ENCODE measurements at places on chromosomes 11 and 22.

DNA sequence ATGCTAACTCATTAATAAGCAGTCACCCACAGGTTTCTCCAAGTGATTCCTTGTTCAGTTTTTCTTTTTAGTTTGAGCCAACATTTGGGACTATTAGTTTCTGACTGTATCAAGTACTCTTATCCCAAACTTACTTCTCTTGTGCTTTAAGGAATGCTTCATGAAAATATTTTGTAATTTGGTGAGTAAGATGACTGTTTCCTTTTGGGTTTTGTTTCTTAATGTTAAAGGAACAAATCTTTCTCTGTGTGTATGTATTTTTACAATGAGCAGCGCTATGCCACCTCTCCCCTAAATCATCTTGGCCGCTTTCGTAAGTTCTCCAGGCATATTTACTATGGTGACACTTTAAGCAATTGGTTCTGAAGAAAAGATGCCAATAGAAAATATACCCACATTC, 72.4 kb downstream of the LDLRAD3 start:
- no peak for DNase-seq

- no peak for DNase-seq
Observed at GRCh38 chr22:21876486-21877176, 9.2 kb upstream of the MAPK1 start.

DNA sequence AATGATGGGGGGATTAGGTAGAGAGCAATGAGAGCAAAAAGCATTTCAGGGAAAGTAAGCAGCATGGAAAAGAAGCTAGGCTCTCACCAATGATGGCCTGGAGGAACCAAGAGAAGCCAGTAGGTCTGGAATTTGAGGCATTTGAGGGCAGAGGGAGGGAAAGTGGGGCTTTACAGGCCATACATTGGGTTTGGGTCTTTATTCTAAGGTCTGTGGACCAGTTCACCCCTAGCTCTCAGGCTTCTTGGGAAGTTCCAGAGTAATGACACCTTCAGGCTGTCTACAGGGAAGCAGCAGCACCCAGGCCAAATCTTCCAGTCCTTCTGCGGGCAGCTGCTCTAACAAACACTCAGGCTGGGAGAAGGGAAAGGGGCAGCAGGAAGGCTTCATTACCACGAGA, 29.4 kb downstream of the ARFGAP2 start:
- DNase-seq, result no peak

GRCh38 chr11:7531011-7531410, 17.2 kb downstream of the PPFIBP2 start:
- DNase-seq, result no peak

DNA sequence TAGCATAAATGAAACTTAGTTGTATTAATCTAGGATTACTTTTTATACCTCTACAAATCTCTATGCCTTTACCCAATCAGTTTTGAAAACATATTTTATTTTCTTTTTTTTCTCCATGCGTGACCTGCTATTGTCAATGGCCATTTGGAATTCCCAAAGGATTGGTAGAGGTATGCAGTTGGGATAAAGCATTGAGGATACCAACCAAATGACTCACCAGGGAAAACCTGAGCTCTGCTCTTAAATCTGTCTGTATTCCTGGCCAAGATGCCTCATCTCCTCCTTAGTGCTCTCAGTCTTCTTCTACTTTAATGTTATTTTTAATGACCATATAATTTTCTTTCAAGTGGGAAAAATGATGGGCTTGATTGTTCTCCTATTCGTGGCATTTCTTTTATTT, 61.9 kb downstream of the EHF start:
- no peak for DNase-seq

GRCh38 chr22:47021371-47022074, 259.1 kb downstream of the TBC1D22A start:
- no peak for DNase-seq

GRCh38 chr11:97742717-97743116, 1278.0 kb upstream of the CNTN5 start:
- no peak for DNase-seq

DNA sequence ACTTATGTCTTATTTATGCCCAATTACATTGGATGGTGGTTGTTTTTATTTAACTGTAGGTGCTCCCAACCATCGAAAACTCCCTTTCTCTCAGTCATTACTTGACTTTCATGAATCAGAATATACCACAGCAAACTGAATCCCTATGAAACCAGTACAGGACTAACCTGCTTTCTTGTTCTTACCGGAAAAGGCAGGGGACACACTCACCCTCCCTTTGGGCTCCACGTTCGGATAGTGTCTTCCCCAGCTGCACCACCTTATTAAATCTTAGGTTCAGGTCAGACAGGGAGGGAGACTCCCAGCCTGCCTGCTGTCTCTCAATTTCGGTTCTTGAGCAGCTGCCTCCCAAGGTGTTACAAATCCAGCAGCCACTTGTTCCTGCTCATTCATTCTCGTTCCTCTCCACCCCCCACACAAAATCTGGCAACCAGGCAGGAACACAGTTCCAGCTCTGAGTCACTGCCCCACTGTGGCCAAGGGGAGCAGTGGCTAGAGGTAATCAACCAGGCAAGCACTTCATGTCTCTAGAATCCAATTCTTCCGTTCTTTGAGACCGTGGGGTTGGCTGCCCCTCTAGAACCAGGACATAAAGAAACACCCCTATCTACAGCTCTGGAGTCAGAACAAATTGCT, 133.0 kb downstream of the PLEKHA7 start:
- DNase-seq, result no peak

DNA sequence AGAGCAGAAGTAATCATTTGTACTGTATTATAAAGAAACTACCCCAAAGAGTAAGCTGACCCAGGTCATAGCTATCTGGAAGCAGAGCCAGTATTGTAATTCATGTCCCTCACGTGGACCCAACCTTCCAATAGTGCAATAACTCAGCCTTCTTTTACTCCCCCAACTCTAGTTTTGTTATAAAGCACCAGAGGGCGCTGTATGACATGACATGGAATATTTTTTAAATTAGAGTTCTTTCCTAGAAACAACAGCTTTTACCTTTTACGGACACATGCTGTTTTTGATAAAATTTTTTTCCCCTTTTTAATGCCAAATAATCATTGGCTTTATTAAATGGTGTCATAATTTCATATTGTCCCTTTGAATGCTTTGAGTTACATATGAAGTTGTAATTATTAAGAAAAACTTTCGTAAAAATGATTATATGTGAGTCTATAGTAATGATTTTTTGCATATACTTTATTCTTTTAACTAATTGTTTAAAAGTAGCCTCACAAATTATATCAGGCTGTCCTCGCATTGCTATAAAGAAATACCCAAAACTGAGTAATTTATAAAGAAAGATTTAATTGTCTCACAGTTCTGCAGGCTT, 76.9 kb downstream of the DKK3 start:
- DNase-seq, result no peak

- no peak for DNase-seq
Observed at GRCh38 chr11:22991196-22991595, 130.9 kb upstream of the CCDC179 start.

- no peak for DNase-seq
Observed at GRCh38 chr22:29703569-29704195, 16.1 kb upstream of the CABP7 start.

- no peak for DNase-seq
Observed at GRCh38 chr11:119450590-119451326, 27.8 kb upstream of the THY1 start.

- DNase-seq, result no peak
Observed at GRCh38 chr11:117908109-117908895, 20.9 kb downstream of the TMPRSS13 start.

DNA sequence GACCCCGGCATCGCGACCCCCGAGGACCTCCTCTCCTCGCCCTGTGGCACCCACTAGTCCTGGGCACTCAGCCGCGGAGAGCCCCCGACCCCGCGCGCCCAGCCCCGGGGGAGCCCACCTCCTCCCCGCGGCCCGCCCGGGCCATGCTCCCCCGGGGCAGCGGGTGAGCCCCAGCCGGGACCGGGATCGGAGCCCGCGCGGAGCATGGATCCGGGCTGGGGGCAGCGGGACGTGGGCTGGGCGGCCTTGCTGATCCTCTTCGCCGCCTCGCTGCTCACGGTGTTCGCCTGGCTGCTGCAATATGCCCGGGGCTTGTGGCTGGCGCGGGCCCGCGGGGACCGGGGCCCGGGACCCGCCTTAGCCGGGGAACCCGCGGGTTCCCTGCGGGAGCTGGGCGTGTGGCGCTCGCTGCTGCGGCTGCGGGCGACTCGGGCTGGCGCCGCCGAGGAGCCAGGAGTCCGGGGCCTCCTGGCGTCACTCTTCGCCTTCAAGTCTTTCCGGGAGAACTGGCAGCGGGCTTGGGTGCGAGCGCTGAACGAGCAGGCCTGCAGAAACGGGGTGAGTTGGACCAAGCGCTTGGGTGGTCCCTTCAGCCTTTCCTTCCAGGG, 498 bp downstream of the C2CD2L start:
- no peak for DNase-seq

DNA sequence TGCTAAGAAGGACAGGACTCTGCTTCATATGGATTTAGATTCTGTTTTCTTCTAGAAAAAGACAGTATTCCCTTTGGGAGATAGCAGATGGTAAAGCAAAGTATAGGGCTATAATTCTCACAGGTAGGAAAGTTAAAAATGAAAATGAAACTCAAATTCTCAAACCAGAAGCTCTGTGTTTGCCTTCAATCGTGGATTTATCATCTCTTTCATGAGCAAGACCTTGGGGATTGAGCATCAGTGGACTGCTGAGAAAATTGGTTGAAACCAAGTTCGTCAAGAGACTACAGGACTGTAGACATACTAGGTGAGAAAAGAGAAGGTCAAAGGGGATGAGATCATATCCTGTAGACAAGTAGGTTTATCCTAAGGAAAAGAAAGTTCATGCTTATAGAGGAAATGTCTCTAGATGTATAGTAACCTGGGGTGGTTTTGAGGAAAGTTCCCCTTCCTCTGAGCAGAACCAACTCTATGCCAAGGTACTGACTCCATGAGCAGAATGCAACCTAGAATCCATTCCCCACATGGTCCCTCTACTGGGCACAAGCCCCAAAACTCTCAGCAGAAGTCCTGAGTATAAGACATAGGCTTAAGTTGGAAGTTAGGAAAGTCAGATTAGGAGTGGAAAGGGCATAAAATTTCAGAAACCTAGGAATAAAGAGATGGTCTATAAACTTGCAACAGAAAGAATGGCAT, 46.5 kb downstream of the SLC5A12 start:
- DNase-seq, result no peak

DNA sequence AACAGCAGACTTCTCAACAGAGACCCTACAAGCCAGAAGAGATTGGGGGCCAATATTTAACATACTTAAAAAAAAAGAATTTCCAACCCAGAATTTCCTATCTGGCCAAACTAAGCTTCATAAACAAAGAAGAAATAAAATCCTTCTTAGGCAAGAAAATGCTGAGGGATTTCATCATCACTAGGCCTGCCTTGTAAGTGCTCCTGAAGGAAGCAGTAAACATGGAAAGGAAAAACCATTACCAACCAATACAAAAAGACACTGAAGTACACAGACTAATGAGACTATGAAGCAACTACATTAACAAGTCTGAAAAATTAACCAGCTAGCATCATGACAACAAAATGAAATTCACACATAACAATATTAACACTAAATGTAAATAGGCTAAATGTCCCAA, 947.9 kb upstream of the CHORDC1 start:
- no peak for DNase-seq

- DNase-seq, result no peak
Observed at GRCh38 chr11:8830641-8831040, 80.3 kb upstream of the AKIP1 start.

- no peak for DNase-seq
Observed at GRCh38 chr11:94504689-94505293, 7.5 kb upstream of the C11orf97 start.

- DNase-seq, result no peak
Observed at GRCh38 chr22:31891366-31892079, 52.8 kb upstream of the YWHAH start.

GRCh38 chr11:101880222-101880621, 34.6 kb upstream of the CEP126 start:
- DNase-seq, result no peak

DNA sequence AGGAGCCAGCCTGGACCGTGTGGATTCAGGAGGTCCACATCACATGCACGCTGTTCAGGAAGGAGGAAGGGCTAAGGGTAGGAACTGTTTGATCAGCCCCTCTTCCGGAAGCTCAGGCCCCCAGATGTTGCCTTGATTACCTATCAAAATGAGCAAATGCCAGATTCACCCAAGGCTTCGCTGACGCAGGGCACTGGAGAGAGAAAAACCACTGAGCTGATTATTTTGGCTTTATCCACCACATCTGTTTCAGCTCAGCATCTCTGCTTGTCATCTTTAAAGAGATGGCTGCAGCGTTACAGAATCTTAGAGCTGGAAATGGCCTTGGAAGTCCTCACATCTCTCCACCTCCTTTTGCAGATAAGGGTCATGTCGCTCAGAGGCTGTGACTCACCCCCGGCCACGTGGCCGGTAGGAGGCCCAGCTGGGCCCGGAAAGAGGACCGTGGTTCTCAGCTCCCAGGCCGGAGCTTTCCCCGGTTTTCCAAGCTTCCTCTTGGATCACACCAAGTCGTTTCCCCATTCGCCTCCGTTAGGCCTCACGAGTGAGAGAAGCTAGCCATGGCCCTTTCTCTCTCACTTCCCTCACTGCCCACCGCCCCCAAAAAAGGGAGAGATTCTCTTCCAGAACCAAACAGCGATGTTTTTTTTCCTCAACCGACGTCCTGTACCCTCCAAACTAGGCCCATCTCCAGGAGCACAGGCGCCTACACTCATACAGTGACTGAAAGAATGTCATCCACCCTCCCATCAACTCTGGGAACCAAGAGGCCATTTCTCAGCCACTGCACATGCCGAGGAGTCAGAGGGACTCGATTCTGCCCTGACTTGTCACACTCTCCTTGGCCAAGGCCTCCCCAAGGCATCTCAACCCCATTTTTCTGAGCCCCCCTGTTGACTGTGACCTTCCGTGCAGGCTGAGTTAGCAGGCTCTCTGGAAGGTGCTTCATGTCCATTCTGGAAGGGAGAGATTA, 37.6 kb downstream of the LIF start:
- no peak for DNase-seq

GRCh38 chr11:115617767-115618166, 113.6 kb upstream of the CADM1 start:
- DNase-seq, result no peak

DNA sequence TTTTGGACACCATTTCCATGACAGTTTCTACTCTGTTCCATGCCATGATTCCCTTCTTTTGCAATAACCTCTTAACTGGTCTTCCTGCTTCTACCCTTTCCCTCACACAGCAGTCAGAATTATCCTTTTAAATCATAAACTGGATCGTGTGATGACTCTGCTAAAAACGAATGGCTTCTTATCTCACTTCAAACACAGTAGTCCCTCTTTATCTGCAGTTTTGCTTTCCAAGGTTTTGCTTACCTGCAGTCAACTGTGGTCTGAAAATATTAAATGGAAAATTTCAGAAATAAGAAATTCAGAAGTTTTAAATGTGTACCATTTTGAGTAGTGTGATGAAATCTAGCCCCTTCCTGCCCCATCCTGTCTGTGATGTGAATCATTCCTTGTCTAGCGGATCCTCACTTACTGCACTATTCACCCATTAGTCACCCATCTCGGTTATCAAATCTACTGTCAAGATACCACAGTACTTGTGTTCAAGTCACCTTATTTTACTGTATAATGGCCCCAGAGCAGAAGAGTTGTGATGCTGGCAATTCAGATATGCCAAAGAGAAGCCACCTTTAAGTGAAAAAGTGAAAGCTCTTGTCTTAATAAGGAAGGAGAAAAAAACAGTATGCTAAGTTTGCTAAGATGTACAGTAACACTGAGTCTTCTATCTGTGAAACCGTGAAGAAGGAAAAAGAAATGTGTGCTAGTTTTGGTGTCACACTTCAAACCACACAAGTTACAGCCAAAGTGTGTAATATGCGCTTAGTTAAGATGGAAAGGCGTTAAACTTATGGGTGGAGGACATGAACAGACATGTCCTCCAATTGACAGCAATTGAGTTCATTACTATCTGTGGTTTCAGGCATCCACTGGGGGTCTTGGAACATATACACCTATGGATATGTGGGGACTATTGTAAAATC, 283.0 kb downstream of the DDX10 start:
- no peak for DNase-seq

Data from NCI-H187 (cell line).